ENCODE measurements at places on chromosomes 2 and 18.
A peak's percentile ranks its signal among the peaks of the same experiment; 100 is the strongest.

- DNase-seq = peak; percentile 34
These were observed at the start of gene SCN2A for GRCh38 chr2:165239230-165239629. TSS of gene SCN2A (plus strand) at chr2:165239414. CDS start at chr2:165295824, 56,410 bp downstream.

GRCh38 chr2:39665811-39666490 lies at the start of gene TMEM178A:
TSS of gene TMEM178A (plus strand) at chr2:39665917. CDS start at chr2:39665975, 58 bp downstream.
- peak; percentile 13 for DNase-seq

- no peak for DNase-seq
These were observed 66.9 kb downstream of the LOXHD1 start for GRCh38 chr18:46590103-46590502.

DNA sequence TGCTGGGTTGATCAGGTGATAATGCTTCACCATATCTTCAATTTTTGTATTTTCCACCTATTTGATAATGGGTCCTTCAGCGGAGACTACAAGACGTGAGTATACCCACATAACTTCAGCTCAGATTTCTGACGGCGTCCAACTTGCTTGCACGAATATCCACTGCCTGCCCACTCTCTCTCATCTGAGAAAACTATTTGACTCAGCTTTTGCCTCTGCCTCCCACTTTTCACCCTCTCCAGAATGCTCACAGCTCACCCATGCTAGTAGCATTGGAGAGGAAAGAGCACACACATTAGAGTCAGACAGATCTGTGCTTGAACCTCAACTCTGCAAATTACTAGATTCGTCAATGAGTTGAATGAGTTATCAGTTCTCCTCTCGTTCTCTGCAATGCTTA lies 166.8 kb downstream of the BCL2 start:
- DNase-seq = no peak

GRCh38 chr2:88903749-88904353 lies 212.4 kb downstream of the RPIA start:
- DNase-seq = peak; percentile 21

GRCh38 chr2:96848264-96848663 lies 4.4 kb upstream of the ANKRD23 start:
- DNase-seq = no peak

GRCh38 chr18:7388741-7389140 lies 157.9 kb downstream of the LRRC30 start:
- no peak for DNase-seq

DNA sequence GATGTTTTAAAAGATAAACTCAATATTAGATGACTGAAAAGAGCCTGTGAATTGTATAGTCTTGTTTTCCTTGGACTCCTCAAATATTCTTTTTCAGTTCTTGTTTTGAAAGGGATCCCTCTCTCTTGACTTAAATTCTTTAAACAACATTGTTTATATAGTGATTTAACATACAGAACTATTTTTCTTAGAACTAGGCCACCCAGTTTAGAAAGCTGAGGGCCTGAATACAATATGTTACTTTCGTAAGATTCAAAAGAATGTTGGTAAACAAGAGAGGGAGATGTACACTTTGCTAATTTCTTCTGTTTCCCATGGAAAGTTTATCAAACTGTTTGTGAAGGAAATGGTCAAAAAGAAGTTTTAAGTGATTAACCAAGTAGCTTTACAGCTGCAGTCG lies 5.5 kb upstream of the TSPYL6 start:
- no peak for DNase-seq

- DNase-seq = peak; percentile 43
These were observed 42.0 kb downstream of the ZFP36L2 start for GRCh38 chr2:43184339-43184895.

GRCh38 chr2:140257692-140258300 lies 1477.6 kb upstream of the NXPH2 start:
- no peak for DNase-seq

DNA sequence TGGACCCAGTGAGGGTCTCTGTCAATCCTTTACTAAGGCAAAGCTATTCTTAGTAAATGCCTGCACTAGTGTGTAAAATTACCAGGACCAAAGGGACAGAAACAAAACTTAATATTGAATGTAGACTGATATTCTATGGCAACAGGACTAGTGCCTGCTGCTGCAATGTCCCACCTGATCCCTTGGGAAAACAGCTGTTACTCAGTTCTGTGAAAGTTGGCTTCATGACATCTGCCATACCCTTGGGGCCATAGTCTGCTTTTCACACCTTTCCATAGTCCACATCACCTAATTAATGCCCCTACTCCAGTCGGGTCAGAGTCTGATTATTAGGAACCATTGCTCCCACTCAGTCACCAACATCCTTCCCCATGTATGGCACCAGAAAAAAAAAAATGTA lies 14.5 kb downstream of the DNAJC27 start:
- no peak for DNase-seq

DNA sequence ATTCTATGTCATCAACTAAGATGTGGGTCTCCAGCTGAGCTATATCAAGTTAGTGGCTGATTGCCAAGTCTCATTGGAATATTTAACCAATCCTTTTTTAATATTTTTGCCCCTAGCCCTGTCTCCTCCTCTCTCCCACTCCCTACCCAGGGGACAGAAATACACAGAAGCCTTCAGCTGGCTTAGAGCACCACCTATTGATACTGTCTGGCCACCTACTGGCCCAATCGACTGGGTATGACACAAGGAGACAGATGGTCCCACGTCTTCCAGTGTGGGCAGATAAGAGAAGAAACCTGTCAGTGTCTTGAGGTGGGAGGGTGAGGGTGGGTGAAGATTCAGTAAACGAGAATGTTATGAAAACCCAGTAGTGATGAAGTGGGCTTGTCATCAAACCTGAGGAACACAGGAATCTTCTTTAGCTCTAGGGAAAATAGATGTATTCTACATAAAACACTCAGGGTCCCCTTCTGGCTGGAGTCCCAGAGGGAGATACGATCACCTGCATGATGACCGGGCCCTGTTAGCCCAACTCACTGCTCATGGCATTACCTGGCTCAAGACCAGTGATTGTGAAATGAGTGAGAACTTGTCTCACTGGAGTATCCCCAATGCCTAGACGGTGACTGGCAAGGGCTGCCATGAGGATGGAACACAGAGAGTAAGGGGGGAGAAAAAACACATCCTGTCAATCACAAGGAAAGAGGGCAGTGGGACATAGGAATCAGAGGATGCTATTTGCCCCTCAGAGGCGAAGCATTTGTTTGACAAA lies 26.7 kb downstream of the POLR1A start:
- peak; percentile 38 for DNase-seq

DNA sequence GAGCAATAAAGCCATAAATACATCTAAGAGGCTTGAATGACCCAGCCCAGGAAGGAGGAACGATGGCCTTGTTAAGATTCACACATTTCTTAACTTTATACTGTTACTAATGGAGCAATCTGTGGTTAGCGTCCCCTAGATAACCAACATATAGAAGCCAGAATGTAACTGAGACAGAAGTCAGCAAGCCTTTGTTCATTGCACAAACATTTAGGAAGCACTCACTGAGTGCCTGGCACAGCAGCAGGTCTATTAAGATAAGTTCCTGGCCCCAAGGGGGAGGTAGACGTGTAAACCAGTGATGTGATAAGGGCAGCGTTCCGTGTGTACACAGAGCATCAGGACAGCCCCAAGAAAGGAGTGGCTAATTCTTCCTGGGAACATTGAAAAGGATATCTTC lies 63.6 kb upstream of the ATL2 start:
- no peak for DNase-seq

- peak; percentile 30 for DNase-seq
These were observed 405.9 kb downstream of the XIRP2 start for GRCh38 chr2:167293943-167294775.

- no peak for DNase-seq
These were observed 1390.5 kb upstream of the CELF4 start for GRCh38 chr18:38956068-38956467.

GRCh38 chr2:33372940-33373553 lies 103.4 kb upstream of the RASGRP3 start:
- peak; percentile 31 for DNase-seq

DNA sequence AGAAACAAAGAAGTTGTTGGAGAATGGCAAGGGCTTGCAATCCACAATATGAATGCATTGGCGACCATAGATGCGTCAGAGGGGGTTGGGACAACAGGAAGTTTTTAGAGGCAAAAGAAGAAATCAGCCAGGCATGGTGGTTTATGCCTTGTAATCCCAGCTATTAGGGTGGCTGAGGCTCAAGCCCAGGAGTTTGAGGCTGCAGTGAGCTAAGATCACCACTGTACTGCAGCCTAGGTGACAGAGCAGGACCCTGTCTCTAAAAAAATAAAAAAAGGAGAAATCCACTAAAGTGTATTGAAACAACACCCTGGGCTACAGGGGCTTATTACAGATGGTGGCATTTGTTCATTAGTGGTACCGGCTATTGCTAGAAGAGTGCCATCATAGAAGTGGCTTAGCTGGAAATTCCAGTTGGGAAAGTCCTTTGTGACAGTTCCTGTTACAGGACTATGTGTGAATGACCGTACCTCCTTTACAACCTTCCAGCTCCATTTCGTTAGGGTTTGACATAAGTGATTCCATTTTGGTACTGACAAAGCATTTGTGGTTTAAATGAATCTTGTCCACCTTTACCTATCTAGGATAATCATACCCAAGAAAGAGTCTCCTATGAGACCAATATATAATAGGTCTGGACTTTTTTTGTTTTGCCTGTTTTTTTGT lies 10.7 kb upstream of the WDSUB1 start:
- DNase-seq = no peak

DNA sequence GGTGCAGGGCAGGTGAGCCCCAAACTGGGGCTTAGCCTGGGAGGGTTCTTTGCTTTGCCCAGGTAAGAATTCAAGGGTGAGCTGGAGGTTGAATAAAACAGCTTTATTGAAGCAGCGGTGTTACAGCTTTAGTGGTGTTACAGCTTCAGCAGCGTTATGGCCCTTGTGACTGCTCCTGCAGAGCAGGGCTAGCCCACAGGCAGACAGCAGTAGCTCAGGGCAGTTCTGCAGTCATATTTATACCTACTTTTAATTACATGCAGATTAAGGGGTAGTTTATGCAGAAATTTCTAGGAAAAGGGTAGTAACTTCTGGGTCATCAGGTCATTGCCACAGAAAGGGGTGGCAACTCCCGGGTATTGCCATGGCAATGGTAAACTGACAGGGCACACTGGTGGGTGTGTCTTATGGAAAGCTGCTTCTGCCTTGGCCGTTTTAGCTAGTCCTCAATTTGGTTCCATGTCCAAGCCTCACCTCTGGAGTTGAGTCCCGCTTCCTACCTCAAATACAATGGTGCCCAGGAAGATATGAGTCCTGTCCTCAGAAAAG lies 78.2 kb downstream of the THNSL2 start:
- DNase-seq = no peak

DNA sequence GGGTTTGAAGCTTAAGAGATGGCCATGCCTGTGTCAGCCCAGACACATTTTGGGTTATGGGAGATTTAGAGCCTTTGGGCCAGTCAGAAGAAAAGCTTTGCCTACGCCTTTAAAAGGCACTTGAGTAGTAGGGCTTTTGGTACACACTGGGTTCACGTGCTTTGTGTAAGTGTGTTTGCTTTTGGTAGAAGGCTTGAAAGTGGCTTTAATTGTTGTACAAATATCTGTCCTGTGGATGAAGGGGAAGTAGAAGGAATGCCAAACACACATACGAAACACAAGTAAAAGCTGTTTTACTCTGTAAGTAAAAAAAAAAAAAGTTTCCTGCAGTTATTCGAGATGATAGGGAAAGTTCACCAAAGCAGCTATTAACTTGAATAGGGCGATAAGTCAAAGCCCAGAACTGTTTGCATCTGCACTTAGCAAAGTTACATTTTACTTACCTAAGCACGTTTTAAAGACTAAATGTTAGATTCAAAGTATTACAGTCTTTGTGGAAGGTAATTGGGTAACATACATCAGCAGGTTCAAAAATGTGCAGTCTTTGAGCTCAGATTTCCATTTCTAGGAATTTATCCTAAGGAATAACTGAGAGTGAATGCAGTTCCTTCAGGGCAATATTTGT lies 75.4 kb downstream of the STK25 start:
- no peak for DNase-seq

GRCh38 chr2:67650291-67651133 lies 253.4 kb downstream of the ETAA1 start:
- peak; percentile 90 for DNase-seq

DNA sequence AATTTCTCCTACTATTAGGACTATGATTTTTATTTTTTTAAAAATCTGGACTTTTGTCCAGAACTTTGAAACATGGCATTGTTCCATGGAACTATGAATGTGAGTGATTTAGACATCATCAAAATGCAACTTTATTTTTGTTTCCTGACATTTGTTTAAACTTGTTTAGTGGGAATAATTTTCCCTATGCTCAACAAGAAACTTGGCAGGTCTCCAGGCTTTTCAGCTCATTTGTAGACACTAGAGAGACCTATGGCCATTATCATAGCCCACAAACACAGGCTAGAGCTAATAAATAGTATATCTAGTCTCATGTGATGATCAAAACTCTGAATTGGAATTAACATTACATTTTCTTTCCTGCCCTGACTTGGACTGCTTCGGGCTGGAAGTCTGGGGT lies 145.1 kb upstream of the CELF4 start:
- no peak for DNase-seq

GRCh38 chr2:230418341-230419016 lies 2.5 kb downstream of the SP100 start:
- DNase-seq = peak; percentile 77

GRCh38 chr2:186780701-186781316 lies 68.2 kb downstream of the ZSWIM2 start:
- peak; percentile 31 for DNase-seq

GRCh38 chr2:148135705-148136104 lies 114.8 kb downstream of the MBD5 start:
- no peak for DNase-seq

- DNase-seq = peak; percentile 55
These were observed 65.4 kb upstream of the HNRNPA3 start for GRCh38 chr2:177147093-177147694.

DNA sequence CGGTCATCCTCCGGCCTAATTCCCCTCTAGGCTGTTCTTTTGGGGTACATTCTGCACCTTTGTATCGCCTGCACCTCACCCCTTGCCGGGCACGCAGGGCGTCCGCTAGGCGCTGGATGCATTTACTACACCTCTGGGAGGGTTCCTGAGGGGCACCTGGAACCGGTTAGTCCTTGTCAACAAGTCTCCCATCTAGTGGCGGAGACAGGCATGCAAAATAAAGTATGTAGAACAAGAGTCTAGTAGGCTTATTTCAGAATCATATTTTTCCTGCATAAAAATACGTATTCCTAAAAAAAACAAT lies 705 bp upstream of the TEX261 start:
- DNase-seq = peak; percentile 34

GRCh38 chr18:41593171-41593675 lies 361.8 kb upstream of the PIK3C3 start:
- no peak for DNase-seq

- DNase-seq = peak; percentile 6
These were observed 516.7 kb downstream of the NR4A2 start for GRCh38 chr2:155815851-155816250.
